ENCODE measurements at places on chromosomes 13 and 19.

DNA sequence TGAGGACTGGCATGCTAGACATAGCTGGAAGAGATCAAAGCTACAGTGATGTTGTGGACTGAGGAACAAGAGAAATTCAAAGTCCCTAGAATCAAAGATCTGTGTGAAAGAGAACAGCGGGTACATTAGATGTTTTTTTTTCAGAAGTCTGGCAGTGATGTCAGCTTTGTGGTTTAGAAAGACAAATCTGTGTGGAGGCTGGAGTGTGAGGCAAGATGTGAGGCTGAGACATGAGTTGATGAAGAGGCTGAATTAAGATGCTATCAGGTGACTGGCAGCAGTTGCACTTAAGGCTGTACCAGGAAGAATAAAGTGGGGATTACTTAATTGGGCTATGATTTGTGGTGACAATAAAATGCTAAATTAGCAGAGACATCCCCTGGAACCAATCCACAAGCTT is 46.5 kb downstream of the DNAJC3 start:
- DNase-seq: no peak

GRCh38 chr13:96544957-96545356 is 449.3 kb downstream of the OXGR1 start:
- DNase-seq: no peak

DNA sequence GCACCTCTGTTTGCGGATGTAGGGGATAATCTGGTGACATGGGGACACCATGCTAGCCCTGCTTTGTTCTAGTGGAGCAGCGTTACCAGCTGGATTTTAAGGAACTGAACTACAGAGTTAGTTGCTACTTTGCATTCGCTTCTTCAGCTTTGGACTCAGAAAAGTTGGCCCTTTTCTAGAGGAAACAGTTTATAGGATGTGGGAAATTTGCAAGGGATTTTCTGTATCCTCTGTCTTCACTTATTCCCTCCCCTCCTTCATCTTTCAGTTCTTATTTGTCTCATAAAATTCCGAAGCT is 2.1 kb downstream of the GATAD2A start:
- no peak for DNase-seq

GRCh38 chr13:75566658-75567057 is 17.1 kb downstream of the UCHL3 start:
- DNase-seq: no peak

DNA sequence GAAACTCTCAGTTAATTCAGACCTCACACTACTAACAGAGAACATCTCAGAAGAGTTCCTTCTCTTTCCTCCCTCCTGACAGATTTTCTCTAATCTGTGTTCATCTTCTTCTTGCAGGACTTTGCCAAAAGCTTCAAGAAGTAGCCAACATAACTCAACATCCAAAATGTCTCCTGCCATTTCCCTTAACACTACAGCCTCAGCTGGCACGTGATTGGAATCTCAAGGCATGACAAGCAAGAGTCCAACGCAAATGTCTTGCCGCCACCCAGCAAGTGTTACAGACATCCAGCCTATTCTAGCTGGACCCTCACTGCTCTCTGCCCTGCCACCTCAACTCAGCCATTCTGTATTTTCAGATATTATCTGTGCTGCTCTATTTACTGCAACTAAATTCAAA is 135.1 kb downstream of the DNAJC15 start:
- DNase-seq: no peak

DNA sequence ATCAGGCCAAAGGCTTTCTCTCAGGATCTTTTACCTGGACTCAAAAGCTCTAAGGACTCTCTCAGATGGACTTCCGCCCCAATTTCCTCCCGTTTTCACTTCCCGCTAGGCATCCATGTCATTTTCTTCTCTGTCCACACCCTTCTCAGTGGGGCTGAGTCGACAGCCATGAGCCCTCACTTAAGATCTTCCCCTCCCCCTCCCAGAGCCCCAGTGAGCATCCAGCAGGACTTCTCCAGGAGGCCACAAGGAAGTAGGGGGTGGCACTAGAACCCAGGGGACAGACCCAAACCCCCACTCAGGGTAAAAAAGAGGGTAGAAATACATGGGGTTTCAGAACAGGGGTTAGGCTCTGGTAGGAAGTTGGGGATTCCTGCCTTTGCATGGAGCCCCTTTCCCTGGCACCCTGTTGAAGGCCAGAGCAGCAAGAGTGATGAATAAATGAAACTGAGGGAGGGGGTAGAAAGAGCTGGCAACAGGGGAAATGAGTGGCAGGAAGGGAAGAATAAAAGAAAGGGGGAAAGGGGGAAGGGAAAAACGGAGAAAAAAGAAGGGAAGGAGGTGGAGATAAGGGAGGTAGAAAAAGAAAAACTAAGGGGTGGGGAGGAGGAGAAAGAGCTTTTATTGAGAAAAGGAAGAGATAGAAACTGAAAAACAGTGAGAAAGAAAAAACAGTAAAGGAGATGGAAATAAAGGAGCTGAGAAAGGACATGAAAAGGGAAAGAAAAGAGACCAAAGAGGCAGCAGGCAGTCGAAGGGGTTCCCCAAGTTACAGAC is 42.3 kb downstream of the DEDD2 start:
- no peak for DNase-seq

DNA sequence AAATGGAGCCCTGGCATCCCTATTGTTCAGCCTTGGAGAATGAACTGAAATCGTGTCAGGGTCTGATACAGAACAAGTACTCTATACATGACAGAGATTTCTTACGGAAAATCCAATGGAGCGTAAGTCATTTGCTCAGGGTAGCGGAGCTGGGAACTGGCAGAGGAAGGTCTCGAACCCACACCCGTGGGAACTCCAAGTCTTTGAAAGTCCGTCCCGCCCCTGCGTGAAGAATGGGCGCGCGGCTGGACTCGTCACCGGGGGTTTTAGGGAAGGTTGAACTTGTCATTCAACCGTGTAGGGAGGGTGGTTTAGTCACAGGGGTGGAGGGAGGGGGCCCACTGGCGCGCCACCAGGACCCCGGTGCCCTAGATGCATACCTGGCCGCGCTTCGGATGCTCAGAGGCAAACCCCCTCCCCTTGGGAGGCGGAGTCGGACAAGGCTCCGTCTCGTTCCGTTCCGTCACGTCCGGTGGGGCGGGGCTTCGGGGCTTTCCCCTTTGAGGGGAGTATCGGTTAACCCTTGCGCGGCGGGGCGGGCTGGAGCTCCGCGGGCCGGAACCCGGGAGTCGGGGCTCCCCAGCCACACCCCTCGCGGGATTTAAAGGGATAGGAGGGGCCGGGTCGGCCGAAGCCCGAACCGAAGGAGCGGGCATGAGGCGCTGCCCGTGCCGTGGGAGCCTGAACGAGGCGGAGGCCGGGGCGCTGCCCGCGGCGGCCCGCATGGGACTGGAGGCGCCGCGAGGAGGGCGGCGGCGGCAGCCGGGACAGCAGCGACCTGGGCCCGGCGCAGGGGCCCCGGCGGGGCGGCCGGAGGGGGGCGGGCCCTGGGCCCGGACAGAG is at the start of the genes COQ8B and ITPKC:
Gene COQ8B (minus strand): TSS at position 405 of the 843 bp plus-strand sequence. CDS start 2,254 bp downstream, outside the sequence.
Gene ITPKC (plus strand): TSS at position 631 of the 843 bp plus-strand sequence. CDS start 24 bp downstream, at position 655.
- peak; percentile 99 for DNase-seq

DNA sequence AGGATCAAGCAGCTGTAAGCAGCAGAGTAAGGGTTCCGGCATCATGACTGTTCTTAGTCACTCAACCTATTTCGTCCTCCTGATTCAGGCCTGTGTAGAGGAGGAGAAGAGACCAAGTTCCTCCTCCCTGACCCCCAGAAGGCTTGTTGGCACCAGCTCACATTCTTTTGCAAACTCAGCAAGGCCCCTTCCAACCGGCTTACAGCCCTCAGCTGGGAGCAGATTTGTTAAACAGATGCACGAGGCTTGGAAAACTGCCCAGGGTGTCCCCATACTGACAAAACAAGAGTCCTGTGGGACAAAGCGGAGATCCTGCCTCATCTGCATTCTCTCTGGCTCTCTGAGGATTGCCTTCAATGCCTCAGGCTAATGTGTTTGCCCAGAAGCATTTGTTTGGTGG is 113.2 kb upstream of the SOX21 start:
- no peak for DNase-seq

- peak; percentile 70 for DNase-seq
Measured at GRCh38 chr19:49148784-49149651, 6.2 kb downstream of the HRC start.

GRCh38 chr13:96771486-96772367 is 222.5 kb downstream of the OXGR1 start:
- no peak for DNase-seq

DNA sequence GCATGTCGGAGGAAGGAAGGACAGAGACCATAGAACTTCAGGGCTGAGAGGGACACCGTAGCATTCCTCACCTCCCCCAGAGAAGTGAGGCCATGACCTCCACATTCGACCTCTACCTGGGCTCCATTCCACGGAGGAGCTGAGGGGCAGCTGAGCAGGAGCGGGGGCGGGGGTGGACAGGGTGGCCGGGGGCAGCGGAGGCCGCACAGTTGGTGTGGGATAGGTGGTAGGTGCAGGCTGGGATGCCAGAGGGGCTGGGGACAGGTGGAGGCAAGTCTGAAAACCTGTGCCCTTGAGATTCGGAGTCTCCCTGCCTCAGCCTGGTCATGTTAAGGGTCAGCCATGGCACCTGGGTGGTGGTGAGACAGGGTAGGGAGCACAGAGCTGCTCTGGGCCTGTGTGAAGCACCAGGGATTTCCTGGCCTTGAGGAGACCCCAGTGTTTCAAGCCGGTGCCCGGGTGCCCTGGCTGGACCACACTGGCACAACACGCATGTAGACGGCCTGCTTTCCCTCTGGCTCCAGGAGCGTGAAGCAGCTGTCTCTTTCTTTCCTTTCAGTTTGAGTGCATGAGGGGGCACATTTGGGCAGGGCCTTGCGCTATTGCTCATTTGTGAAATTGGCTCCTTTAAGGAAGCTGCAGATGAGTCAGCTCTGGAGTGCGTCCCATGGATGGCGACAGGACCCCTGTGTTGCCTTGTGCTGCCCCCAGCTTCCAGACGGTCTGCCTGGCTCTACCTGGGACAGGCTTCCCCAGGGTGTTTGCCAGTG is 51.8 kb downstream of the TSSK6 start:
- no peak for DNase-seq

DNA sequence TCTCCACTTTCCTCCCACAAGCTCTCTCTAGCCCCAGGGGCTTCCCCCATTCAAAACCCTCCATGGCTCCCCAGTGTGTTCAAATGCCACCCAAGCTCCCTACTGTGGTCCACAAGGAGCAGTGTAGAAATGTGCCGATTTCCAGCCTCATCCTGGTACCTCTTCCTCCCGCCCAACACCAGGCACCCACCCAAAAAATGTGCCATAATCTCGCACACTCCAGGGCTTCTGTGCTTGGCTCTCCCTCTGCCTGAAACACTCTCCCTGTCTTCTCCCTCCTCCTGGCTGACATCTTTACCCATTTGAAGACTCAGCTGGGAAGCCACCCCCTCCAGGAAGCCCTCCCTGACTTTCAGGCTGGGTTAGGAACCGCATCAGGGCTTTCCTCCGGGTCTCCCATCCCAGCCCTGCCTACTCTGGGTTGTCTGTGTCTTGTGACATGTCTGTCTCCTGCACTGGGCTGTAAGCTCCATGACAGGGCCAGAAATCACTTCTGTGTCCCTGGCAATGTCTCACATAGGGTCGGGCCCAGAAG is 16.6 kb upstream of the MEIS3 start:
- DNase-seq: no peak

DNA sequence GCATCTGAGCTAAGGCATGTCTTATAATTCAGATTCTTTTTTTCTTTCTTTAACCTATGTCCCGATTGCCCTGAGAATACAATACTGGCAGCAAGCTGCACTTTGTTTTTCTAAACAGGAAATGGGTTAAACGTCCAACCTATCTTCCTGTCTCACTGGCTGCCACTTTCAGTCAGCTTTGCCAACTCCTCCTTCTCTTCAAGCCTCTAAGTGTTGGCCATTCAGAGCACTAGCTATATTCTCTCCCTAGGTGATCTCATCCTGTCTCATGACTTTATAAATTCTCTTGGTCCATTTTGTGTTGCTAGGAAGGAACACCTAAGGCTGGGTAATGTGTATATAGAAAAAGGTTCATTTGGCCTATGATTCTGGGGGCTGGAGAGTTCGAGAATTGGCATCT is 109.5 kb upstream of the TSC22D1 start:
- no peak for DNase-seq

GRCh38 chr19:1206150-1206863 is 729 bp downstream of the STK11 start:
- DNase-seq: no peak

- no peak for DNase-seq
Measured at GRCh38 chr19:492091-492531, 4.2 kb upstream of the MADCAM1 start.

GRCh38 chr19:14814982-14815652 is 19.9 kb downstream of the OR7A5 start:
- DNase-seq: no peak

GRCh38 chr19:35585848-35586247 is at the start of gene PMIS2:
Gene PMIS2, plus strand, starts transcription at chr19:35586173. Its CDS starts 87 bp downstream, at chr19:35586260.
- DNase-seq: peak; percentile 21

GRCh38 chr13:75512253-75512652 is 25.4 kb downstream of the COMMD6 start:
- no peak for DNase-seq

DNA sequence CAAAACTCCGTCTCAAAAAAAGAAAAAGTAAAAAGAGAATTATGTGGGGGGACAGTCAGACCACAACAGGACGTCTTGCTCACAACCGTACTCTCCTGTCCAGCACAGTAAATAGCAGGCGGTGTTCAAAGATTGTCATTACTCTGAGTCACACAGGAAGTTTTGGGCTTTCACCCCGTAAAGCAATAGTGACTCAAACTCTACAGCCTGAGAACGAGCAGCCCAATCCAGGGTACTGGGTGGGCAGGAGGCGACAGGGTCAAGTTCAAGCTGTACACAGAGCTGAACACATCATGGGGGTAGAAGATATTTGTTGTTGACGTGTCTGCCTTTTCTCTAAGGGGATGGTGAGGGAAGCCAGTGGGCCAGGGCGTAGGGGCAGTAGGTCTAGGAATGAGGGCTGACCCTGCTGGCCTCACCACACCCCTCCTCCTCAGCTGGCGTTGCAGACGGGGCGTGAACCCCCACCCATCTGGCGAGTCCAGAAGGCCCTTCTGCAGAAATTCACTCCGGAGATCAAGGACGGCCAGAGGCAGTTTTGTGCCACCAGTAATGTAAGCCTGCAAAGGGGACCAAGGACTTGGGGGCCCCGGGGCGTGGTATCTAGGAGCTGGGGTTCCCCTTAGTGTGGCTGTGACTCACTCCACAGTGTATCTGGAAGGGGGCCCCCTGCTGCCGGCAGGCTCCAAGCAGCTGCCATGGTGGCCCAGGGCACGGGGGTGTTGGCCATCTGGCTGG is 23.3 kb downstream of the PRR12 start:
- peak; percentile 22 for DNase-seq

DNA sequence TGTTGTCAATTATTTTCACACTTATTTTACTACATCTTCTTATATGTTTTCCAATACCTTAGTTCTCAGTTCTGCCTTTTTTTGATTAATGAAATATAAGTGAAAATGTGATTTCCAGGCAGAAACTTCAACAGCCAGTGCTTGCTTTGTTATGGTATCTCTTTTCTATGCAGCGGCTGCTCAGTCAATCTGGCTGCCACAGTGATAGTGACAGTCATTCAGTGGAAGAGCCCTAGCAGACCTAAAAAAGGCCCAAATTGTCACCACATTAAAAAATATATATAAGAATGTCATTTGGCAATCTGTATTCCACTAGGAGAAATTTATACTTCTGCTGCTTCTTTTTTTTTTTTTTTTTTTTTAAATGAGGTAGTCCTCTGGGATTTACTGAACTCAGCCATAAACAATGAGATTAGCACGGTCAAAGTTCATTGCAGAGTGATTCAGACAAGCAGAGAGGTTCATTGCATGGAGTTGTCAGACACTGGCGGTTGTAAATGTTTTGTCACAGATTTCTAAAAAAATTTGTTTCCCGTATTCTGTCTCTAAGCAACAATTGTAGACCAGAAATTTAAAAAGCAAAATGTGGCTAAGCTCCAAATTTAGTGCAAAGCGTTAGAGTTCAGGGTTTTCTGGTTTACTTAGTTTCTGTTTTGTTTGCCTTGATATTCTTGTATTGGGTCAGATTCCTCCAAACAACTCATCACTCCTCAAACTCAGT is 94.7 kb upstream of the PRR20A start:
- no peak for DNase-seq

- DNase-seq: no peak
Measured at GRCh38 chr19:11377756-11378155, 3.3 kb downstream of the SWSAP1 start.

All from stimulated activated CD8-positive, alpha-beta memory T cell treated with anti-CD3 and anti-CD28 coated beads, Interleukin-15, amount 100 ng/mL, for 48 hours (primary cell).